ENCODE measurements at places on chromosomes 5 and 9. TPM values are rescaled to one million over a fixed set of nuclear protein-coding genes. Genes with fewer than 3 reads are reported as not detected.
A peak's percentile ranks its signal among the peaks of the same experiment; 100 is the strongest.

DNA sequence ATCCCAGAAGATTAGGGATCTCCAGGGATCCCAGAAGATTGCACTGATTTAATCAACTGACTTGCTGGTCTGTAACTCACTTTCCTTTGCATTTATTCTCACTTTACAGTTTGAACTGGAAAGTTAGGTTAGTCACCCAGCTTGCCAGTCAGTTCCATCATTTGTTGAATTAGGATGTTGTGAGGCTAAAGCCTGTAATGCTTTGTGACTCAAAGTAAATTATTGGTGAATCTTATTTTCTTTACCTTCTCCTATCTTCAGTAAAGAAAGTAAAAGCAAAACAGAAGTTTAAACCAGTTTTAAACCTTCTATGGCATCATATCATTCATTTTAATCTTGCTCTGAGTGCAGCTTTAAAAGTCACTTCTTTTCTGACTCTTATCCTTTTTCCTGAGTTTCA is 85.8 kb downstream of the SLC44A1 start:
- peaks cover 13% of the 10 kb centered on the region for H3K4me1 ChIP-seq
- H3K27ac ChIP-seq: no peak overlapping the region
- no peaks in the 10 kb centered on the region for H3K27me3 ChIP-seq

DNA sequence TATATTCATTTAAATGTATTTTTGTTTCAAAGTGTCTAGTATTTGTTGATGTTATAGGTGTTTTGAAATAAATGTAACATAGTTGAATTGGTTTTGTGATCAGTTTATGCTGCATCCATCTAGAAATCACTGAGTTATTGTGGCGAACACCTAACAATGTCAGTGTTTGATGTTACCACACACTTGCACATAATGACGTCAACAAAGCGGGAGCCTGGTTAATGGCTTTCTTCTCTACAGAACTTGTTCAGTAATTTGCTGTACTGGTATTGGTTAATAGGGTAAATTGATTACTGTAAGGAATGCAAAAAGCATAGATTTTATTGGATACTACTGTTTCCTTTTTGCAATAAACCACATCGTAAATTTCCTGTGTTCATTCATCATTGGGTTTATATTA is 133.0 kb downstream of the ATG10 start:
- no peaks in the 10 kb centered on the region for H3K27me3 ChIP-seq
- no peak for DNase-seq
- H3K4me1 ChIP-seq: peaks cover 4% of the 10 kb centered on the region
- no peak overlapping the region for H3K4me3 ChIP-seq
- no peaks in the 10 kb centered on the region for H3K36me3 ChIP-seq

GRCh38 chr5:34869256-34869655 is 30.3 kb downstream of the TTC23L start:
- H3K27ac ChIP-seq: no peak overlapping the region
- H3K4me1 ChIP-seq: no peaks in the 10 kb centered on the region
- DNase-seq: no peak
- no peaks in the 10 kb centered on the region for H3K27me3 ChIP-seq
- no peak overlapping the region for H3K4me3 ChIP-seq

DNA sequence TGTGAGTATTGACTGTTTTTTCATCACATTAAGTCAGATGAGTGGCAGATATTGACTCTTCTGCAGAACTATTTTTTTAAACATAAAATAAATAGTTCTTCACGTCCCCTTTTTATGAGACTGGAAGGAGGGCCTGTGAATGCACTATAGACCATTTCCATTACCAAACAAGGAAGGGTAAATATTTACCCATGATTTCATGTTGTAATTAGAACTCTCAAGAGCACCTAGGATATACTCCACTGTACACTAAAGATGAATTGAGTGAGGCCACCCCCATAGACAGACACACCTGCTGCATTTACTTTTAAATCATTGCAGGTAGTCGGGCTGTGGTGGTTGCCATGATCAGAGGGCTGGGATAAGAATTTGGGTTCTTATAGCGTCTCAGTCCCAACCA is 22.6 kb downstream of the SLC36A1 start:
- H3K4me1 ChIP-seq: no peaks in the 10 kb centered on the region
- H3K27ac ChIP-seq: no peak overlapping the region
- H3K27me3 ChIP-seq: no peaks in the 10 kb centered on the region

- no peaks in the 10 kb centered on the region for H3K36me3 ChIP-seq
- no peak overlapping the region for H3K27ac ChIP-seq
- H3K4me3 ChIP-seq: no peak overlapping the region
- no peak for DNase-seq
Observed at GRCh38 chr5:36450229-36451014, 148.7 kb upstream of the RANBP3L start.

DNA sequence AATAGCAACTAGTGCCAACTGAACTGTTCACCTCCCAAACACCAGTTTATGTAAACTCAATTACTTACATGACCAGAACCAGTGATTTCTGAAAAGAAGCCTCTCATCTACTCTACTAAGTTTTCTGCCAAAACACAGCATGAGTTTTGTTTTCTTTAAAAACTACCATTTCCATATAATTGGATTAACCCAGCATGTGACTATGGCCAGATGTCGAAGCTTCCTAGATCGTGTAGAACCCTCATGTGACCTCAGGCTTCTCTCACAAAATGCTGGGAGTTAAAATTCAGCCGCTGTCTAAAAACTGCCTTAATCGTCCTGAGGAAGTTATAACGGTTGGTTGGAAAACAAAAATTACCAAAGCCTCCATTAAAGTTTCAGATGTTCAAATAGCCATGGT is 303.5 kb downstream of the IRX1 start:
- DNase-seq: no peak
- no peak overlapping the region for H3K27ac ChIP-seq
- H3K4me1 ChIP-seq: peaks cover 4% of the 10 kb centered on the region
- no peak overlapping the region for H3K4me3 ChIP-seq
- H3K27me3 ChIP-seq: no peaks in the 10 kb centered on the region

GRCh38 chr9:96818533-96818932 is 35.8 kb downstream of the ZNF782 start:
- peaks cover 32% of the 10 kb centered on the region for H3K36me3 ChIP-seq
- H3K4me3 ChIP-seq: no peak overlapping the region
- no peak overlapping the region for H3K27ac ChIP-seq
- H3K27me3 ChIP-seq: no peaks in the 10 kb centered on the region
- DNase-seq: no peak

- no peak overlapping the region for H3K4me3 ChIP-seq
- no peaks in the 10 kb centered on the region for H3K36me3 ChIP-seq
- DNase-seq: peak; percentile 26
- peak overlapping the region; percentile 86 for H3K27ac ChIP-seq
- peaks cover 17% of the 10 kb centered on the region for H3K4me1 ChIP-seq
- no peaks in the 10 kb centered on the region for H3K27me3 ChIP-seq
Observed at GRCh38 chr9:86099701-86100364, 475 bp upstream of the GOLM1 start.

GRCh38 chr5:83523929-83524328 is 52.4 kb downstream of the VCAN start:
- H3K27me3 ChIP-seq: no peaks in the 10 kb centered on the region
- no peak overlapping the region for H3K27ac ChIP-seq
- no peak for DNase-seq
- H3K4me1 ChIP-seq: no peaks in the 10 kb centered on the region
- H3K36me3 ChIP-seq: no peaks in the 10 kb centered on the region

GRCh38 chr9:102499468-102499867 is 495.7 kb upstream of the CYLC2 start:
- no peaks in the 10 kb centered on the region for H3K36me3 ChIP-seq
- no peaks in the 10 kb centered on the region for H3K4me1 ChIP-seq
- H3K27me3 ChIP-seq: no peaks in the 10 kb centered on the region
- no peak overlapping the region for H3K27ac ChIP-seq
- no peak for DNase-seq

- no peaks in the 10 kb centered on the region for H3K4me1 ChIP-seq
- no peak overlapping the region for H3K4me3 ChIP-seq
- H3K27me3 ChIP-seq: no peaks in the 10 kb centered on the region
- DNase-seq: peak; percentile 40
- H3K27ac ChIP-seq: no peak overlapping the region
Observed at GRCh38 chr5:66807743-66808142, 211.6 kb downstream of the MAST4 start.

- H3K27me3 ChIP-seq: no peaks in the 10 kb centered on the region
- peaks cover 7% of the 10 kb centered on the region for H3K4me1 ChIP-seq
- no peak overlapping the region for H3K4me3 ChIP-seq
Observed at GRCh38 chr5:127025467-127025866, 4.9 kb downstream of the MARCHF3 start.

DNA sequence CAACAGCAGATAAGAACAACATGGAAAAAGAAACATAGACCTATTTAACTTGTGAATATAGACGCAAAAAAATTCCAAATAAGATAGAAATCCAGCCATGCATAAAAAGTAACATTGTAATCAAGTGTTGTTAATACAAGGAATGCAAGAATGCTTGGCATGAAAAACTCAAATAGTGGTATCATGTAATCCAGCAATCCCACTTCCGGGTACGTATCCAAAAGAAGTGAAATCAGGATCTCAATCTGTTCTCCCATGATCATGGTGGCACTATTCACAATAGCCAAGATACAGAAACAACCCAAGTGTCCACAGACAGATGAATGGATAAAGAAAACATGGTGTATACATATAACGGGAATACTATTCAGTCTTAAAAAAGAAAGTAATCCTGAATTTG is 437.4 kb downstream of the ARHGEF28 start:
- no peaks in the 10 kb centered on the region for H3K36me3 ChIP-seq
- no peaks in the 10 kb centered on the region for H3K27me3 ChIP-seq
- no peak for DNase-seq
- peaks cover 14% of the 10 kb centered on the region for H3K4me1 ChIP-seq
- H3K27ac ChIP-seq: no peak overlapping the region

GRCh38 chr5:72408603-72409002 is 88.4 kb downstream of the PTCD2 start:
- H3K4me3 ChIP-seq: no peak overlapping the region
- H3K4me1 ChIP-seq: no peaks in the 10 kb centered on the region
- no peak overlapping the region for H3K27ac ChIP-seq
- no peaks in the 10 kb centered on the region for H3K27me3 ChIP-seq

GRCh38 chr9:79060766-79061165 is 511.0 kb upstream of the TLE4 start:
- no peaks in the 10 kb centered on the region for H3K4me1 ChIP-seq
- DNase-seq: no peak
- H3K27ac ChIP-seq: no peak overlapping the region
- H3K4me3 ChIP-seq: no peak overlapping the region
- H3K27me3 ChIP-seq: no peaks in the 10 kb centered on the region
- no peaks in the 10 kb centered on the region for H3K36me3 ChIP-seq

DNA sequence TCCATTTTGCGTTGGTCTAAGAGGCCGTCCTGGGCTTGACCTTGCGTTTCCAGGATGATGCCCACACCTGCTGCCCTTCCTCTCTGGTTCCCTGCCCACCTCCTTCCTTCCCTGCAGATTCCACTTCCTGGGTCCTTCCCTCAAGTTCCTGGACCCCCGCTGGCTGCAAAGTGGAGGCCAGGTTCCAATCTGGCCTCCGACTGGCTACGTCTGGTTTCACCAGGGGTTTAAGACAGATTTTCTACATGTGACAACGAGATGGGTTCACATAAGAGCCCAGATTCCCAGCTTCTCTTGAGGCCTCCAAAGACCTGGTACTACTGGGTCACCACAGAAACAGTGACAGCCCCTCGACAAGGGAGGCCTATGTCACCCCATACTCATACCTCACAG is 2.1 kb downstream of the MGAT4B start:
- no peak overlapping the region for H3K4me3 ChIP-seq
- H3K36me3 ChIP-seq: peaks cover 17% of the 10 kb centered on the region
- H3K27ac ChIP-seq: no peak overlapping the region
- peaks cover 13% of the 10 kb centered on the region for H3K4me1 ChIP-seq

DNA sequence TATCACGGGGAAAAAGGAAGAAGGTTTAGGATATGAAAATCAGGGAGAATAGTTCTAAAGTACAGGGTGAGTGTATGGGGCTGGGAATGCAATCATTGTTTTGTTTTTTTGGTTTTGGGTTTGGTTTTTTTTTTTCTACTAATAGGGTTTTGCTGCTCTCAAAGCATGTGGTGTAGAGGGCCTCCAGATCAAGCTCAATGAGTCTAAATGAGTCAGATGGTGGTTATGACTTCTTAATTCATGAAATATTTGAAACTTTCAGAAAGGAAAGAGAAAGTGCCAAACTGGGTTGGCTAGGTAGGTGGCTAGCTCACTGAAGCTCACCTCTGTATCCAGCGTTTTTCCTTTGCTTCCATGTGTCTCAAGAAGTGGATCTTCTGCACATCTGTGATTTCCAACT is 10.7 kb downstream of the OR1L8 start:
- H3K27me3 ChIP-seq: no peaks in the 10 kb centered on the region
- H3K4me1 ChIP-seq: no peaks in the 10 kb centered on the region
- H3K36me3 ChIP-seq: no peaks in the 10 kb centered on the region
- H3K4me3 ChIP-seq: no peak overlapping the region
- DNase-seq: no peak

GRCh38 chr5:78113689-78114264 is 180.7 kb downstream of the AP3B1 start:
- no peaks in the 10 kb centered on the region for H3K4me1 ChIP-seq
- H3K4me3 ChIP-seq: no peak overlapping the region

GRCh38 chr5:126917918-126918614 is 112.3 kb downstream of the MARCHF3 start:
- H3K4me1 ChIP-seq: no peaks in the 10 kb centered on the region
- H3K4me3 ChIP-seq: no peak overlapping the region

GRCh38 chr9:82604947-82605656 is 457.8 kb downstream of the RASEF start:
- no peak overlapping the region for H3K27ac ChIP-seq
- H3K36me3 ChIP-seq: no peaks in the 10 kb centered on the region
- no peaks in the 10 kb centered on the region for H3K27me3 ChIP-seq
- no peak overlapping the region for H3K4me3 ChIP-seq

- no peak for DNase-seq
- no peaks in the 10 kb centered on the region for H3K4me1 ChIP-seq
- H3K27ac ChIP-seq: no peak overlapping the region
- no peak overlapping the region for H3K4me3 ChIP-seq
- no peaks in the 10 kb centered on the region for H3K27me3 ChIP-seq
Observed at GRCh38 chr9:88164850-88165249, 26.6 kb upstream of the SPATA31C2 start.

DNA sequence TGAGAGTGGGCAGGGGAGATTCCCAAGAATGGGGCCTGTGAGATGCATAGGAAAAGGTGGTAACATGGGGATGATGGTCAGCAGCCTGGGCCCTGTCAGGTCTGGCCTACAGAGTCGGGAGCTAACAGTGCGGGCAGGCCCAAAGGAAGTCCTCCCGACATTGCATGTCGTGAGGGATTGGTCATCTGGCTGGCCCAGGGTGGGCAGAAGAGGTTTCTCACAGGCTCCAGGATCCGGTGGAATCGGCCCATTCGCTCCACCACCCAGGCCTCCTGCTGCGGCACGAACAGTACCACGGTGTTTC is 514 bp downstream of the STOML2 start:
- peaks cover 16% of the 10 kb centered on the region for H3K4me1 ChIP-seq
- H3K4me3 ChIP-seq: no peak overlapping the region
- no peak for DNase-seq
- H3K27ac ChIP-seq: peak overlapping the region; percentile 72
- H3K36me3 ChIP-seq: peaks cover 43% of the 10 kb centered on the region
- H3K27me3 ChIP-seq: no peaks in the 10 kb centered on the region

The CMBL gene
- total RNA-seq: 17.4 TPM

The ANKRD34B gene
- not detected for total RNA-seq

The RIMOC1 gene
- 22.6 TPM for total RNA-seq

The FRMD3 gene
- 28.6 TPM for total RNA-seq

The BTNL8 gene
- 7.1 TPM for total RNA-seq

The BARX1 gene
- not detected for total RNA-seq

The CD74 gene
- total RNA-seq: 287 TPM

The PRR16 gene
- 2.4 TPM for total RNA-seq

The COL23A1 gene
- 76.6 TPM for total RNA-seq

The NIPAL4 gene
- 0.33 TPM for total RNA-seq

The TMEM267 gene
- 25.1 TPM for total RNA-seq

The BHMT2 gene
- total RNA-seq: 50.5 TPM

The TTC16 gene
- not detected for total RNA-seq

The TNPO1 gene
- total RNA-seq: 319 TPM

The PLCXD3 gene
- total RNA-seq: 3.6 TPM

The MTREX gene
- 94.4 TPM for total RNA-seq

The ENHO gene
- total RNA-seq: not detected

Data from thyroid gland (tissue), 4 donors.